ENCODE measurements at places on chromosomes 13 and 19. TPM values are rescaled to one million over a fixed set of nuclear protein-coding genes. Genes with fewer than 3 reads are reported as not detected.

LIN7B gene
- 6.4 TPM for total RNA-seq

TEX26 gene
- total RNA-seq, result not detected

DNA sequence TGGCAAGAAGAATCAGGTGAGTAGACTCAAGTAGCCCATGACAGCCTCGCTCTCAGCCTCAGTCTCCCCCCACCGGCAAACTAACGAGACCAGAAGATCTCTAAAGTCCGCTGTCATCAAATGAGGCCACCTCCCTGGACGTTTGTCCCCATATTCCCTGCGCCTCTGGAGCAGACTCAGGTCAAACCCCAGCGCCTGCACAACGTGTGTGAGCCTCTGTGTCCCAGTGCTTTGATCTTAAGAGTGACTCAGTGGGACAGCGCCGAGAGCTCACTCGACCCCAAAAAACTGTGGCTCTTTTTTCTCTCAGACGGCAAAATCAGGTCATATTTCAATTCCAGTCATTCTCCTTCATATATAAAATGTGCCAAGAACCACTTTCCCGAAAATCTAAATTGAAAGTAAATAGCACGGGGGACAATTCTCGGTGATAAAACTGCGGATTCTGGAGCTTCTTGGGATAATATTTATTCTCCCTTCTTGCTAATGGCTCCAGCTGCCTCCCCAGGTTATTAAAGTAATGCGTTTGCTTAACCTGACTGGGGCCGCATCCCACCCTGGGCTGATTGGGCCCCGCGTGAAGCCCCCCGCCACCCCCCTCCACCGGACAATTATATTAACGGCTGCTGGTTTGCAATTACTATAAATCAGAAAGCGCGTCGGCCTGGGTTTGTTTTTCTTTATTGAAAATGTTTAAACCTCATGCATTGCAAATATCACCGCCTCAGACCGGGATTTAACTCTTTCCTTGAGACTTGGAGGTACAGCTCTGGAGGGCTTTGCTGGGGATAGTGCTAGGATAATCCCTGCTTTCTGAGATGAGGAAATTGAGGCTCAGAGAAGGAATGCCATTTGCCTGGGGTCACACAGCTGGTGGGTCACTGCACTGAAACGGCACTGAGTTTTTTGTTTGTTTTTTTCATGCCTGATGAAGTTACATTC lies 37.5 kb upstream of the ZNRF4 start:
- no peak for DNase-seq

GRCh38 chr13:27170516-27171243 lies 931 bp downstream of the USP12 start:
- no peak for DNase-seq

GRCh38 chr19:12034198-12034597 lies 1.3 kb downstream of the ZNF433 start:
- no peak for DNase-seq

- DNase-seq, result no peak
These were observed 57.0 kb upstream of the RAP2A start for GRCh38 chr13:97376981-97377380.

GRCh38 chr19:49999371-50000010 lies 25.7 kb downstream of the VRK3 start:
- DNase-seq, result no peak

PSG1 gene
- not detected for total RNA-seq

All from Panc1 (cell line).